ENCODE measurements at places on chromosomes 7 and 10. TPM values are rescaled to one million over a fixed set of nuclear protein-coding genes. Genes with fewer than 3 reads are reported as not detected.

Gene PRLHR
- total RNA-seq, result 10.4 TPM

Gene ODAD2
- 2.4 TPM for total RNA-seq

Gene NPC1L1
- 0.42 TPM for total RNA-seq

Gene HKDC1
- not detected for total RNA-seq

Gene GATA3
- 4.5 TPM for total RNA-seq

Gene HABP2
- total RNA-seq, result 0.11 TPM

Gene LIPF
- 1.1 TPM for total RNA-seq

Gene HSPA12A
- 44.6 TPM for total RNA-seq

Gene COPS6
- 117 TPM for total RNA-seq

Gene HTR5A
- total RNA-seq, result not detected

Gene AGAP6
- 7.9 TPM for total RNA-seq

Gene TAS2R4
- 0.26 TPM for total RNA-seq

Gene ARMC3
- not detected for total RNA-seq

Gene TRPV6
- total RNA-seq, result not detected

Gene CLRN3
- not detected for total RNA-seq

Gene PTPN20
- total RNA-seq, result 4.3 TPM

Gene TLX1
- not detected for total RNA-seq

Gene KIF5B
- total RNA-seq, result 87.5 TPM

Gene BICC1
- total RNA-seq, result 9.7 TPM

Gene PITRM1
- total RNA-seq, result 132 TPM

Gene CPXM2
- total RNA-seq, result 4.3 TPM

Gene ENTPD7
- 12.7 TPM for total RNA-seq

Gene INHBA
- total RNA-seq, result 1.3 TPM

Gene AKR1C8
- not detected for total RNA-seq

Gene IDI2
- total RNA-seq, result 0.28 TPM

Gene NODAL
- total RNA-seq, result not detected

Gene SLC35G1
- total RNA-seq, result 3.7 TPM

Gene TMEM225B
- total RNA-seq, result 1.9 TPM

Gene RPEL1
- total RNA-seq, result not detected

Gene LEP
- not detected for total RNA-seq

Gene CRYGN
- total RNA-seq, result not detected

Gene LRRD1
- not detected for total RNA-seq
